ENCODE measurements at places on chromosomes 13 and 19.
A peak's percentile ranks its signal among the peaks of the same experiment; 100 is the strongest.

GRCh38 chr13:107968470-107968869 is 246.9 kb downstream of the LIG4 start:
- no peak for DNase-seq

DNA sequence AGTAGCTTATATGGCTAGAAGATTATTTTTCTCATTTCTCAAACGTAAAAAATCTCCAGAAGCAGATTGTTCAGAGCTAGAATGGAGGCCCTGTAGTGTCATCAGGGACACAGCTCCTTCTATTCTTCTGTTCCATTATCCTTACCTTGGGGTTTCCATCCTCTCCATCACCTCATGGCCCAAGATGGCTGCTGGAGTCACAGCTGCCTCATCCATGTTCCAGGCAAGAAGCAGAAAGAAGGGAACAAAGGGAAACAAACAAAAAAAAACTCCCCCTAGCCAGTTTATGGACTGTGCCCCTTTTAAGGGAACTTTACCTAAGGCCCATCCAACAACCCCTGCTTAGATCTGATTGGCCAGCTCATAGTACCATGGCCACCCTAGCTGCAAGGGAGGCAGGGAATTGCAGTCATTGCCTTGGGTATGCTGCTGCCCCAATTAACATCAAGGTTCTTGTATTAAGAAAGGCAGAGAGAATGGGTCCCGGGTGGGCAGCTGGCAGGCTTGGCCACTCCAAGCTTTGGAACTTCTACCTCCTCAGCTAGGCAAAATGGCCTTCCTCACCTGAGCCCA is 15.7 kb downstream of the CEACAM16 start:
- no peak for DNase-seq

- DNase-seq = no peak
Observed at GRCh38 chr19:39708594-39708993, 4.3 kb downstream of the LGALS14 start.

DNA sequence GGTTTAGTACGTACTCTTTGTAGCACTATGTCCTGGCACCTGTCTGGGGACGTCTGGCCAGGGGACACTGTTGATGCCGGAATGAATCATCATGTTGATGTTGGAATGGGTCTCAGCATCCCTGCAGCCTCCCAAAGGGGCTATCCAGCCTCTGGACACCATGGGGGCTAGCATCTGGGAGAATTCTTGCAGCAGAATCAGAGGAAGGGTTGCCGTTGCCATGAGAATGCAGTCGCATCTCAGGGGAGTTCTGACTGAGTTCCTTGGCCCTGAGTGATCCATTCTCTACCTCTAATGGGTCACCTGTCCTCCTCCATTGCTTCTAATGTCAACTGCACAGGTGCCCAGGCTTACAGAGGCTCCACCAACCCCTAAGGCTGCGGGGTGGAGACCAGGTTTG is 129.1 kb downstream of the UQCRFS1 start:
- no peak for DNase-seq

DNA sequence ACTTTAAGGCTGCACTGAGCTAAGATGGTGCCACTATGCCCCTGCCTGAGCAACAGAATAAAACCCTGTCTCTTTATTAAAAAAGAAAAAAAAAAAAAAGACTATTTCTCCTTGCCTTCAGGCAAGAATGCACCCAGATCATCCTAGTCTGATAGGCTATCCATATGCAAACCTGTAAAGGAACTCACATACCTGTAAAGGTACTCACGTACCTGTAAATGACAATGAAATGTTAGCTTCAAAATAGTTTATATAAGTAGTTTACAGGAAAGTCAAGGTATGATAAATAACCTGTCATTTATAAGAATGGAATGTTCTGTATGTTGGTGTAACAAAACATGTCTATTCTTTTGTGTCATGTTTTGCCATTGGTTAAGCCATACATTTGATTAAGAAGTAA is 86.3 kb downstream of the PIBF1 start:
- DNase-seq = no peak

GRCh38 chr13:30143666-30144400 is 163.5 kb downstream of the KATNAL1 start:
- no peak for DNase-seq

GRCh38 chr13:112995395-112996191 is 26.6 kb downstream of the MCF2L start:
- no peak for DNase-seq

- DNase-seq = no peak
Observed at GRCh38 chr13:79466872-79467271, 14.1 kb upstream of the NDFIP2 start.

DNA sequence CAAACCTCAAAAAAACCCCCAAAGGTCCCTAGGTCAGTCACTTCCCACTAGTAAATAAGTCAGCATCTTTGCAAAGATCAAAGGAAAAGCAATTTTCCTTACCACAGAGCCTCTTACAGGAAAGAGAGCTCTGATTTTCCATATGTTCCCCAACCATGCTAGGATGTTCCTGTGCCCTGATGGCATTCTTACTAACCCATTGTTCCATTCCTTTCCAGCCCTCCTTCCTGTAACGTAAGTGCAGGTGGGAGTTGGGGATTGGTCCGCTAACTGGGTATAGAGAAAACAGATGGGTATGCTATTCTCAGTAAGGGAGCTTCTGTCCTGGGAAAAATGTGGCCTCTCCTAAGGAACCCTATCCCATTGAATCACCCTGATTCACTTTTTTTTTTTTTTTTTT is 14.3 kb downstream of the DPRX start:
- DNase-seq = no peak

DNA sequence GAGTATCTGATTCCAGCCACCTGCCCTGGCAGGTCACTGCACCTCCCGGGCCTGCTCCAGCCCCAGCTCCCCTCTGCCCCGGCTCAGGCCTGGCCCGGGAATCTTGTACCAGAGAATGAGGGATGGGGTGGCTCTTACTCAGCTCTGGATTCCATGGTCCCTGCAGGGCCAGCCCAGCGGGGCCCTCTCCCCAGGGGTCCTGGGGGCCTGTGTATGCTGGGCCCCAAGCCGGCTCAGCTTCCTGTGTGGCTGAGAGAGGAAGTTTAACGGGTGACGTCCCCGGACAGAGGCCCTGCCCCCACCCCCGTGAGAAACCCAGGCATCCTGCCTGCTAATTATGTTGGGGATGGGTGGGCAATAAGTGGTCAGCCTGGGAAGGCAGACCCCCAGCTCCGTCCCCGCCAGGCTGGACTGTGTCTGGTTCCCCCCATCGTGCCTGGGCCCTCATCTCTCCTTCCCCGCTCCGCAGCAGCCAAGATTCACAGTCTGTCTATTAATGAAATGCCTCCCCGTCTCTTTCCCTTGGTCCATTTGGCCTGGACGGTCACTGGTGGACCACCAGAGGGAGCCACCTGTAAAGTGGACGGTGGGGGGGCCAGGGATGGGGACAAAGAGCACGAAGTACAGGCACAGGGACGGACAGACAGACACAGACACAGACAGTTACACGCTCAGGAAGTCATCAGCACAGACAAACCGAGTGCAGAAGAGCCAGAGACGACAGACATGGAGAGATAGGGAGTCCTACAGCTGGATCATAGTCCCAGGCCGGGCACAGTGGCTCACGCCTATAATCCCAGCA is at the start of gene DENND1C:
Gene DENND1C (minus strand): TSS at position 247 of the 802 bp plus-strand sequence. CDS start 92 bp downstream, at position 155.
- DNase-seq = peak; percentile 53

GRCh38 chr13:21058361-21058760 is 3.0 kb downstream of the LATS2 start:
- DNase-seq = no peak

- no peak for DNase-seq
Observed at GRCh38 chr13:114229506-114229905, 5.2 kb upstream of the CDC16 start.

DNA sequence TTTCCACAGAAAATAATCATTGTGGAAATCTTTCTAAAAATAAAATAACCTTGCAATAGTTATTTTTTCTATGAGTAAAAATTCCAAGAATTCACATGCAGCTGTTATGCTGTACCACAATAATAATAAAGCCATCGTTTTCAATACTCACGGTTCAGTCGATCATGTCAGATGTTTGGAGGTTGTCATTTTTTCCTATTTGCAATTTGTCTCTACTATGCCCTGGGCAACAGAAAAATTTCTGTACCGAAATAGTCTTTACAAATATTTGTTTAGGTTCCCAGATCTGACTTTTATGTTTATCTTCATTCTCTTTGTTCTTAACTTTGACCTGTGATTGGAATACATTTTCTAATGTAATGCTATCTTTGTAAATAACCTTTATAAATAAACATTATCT is 79.7 kb downstream of the ESD start:
- no peak for DNase-seq

DNA sequence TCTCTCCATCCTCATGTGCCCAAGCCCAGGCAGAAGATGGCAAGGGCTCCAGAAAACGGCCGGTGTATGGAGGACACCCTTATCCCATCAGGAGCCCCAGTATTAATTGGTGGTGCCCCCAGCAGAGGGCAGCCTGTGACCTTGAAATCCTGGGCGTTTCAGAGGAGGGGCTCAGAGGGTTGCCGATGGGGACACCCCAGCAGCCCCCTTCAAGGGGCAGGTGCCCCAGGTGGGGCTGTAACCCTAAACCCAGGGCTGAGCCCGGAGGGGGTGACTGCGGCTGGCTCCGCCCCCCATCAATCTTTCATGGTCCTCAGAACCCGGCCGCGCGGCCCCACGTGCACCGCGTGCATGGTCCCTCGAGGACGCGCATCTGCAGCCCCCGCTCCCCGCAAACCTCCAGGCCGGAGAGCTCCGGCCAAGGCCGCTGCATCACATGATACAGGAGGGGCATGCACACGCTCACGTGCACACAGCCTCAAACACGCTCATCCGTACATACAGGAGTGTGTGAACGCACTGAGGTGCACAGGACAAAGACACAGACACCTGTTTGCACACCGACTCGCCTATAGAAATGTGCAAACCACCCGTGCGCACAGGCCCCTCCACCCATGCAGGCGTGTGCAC is 949 bp downstream of the RAB3A start:
- DNase-seq = no peak

- DNase-seq = no peak
Observed at GRCh38 chr19:49182848-49183375, 25.3 kb downstream of the TRPM4 start.

DNA sequence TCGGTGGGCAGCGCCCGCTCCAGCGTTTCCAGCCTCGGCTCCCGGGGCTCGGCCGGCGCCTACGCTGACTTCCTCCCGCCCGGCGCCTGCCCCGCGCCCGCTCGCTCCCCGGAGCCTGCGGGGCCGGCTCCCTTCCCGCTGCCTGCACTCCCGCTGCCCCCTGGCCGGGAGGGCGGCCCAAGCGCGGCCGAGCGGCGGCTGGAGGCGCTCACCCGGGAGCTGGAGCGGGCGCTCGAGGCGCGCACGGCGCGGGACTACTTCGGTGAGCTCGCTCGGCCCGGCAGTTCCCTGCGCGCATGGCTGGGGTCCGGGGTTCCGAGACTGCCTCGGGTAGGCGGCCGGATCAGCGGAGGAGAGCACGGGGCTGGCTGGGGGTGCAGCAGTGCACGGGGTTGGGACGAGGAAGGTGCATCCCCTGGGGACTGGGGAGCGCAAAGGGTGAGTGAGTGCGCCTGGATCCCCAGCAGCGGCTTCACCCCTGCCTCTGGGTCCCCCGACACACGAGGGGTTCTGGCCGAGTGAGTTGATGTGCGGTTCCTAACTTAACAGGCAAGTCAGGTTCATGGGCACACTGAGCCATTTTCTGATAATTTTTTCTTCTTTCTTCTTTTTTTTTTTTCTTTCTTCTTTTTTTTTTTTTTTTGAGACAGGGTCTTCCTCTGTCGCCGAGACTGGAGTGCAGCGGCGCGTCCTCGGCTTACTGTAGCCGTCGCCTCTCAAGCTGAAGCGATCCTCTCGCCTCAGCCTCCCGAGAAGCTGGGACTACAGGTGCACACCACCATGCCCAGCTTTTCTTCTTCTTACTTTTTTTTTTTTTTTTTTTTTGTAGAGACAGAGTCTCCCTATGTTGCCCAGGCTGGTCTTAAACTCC is 1.1 kb downstream of the WTIP start:
- DNase-seq = no peak

GRCh38 chr13:110105136-110105535 is 201.8 kb downstream of the COL4A1 start:
- no peak for DNase-seq

GRCh38 chr13:111975539-111976473 is 91.1 kb upstream of the SOX1 start:
- DNase-seq = no peak

GRCh38 chr19:29873801-29874575 is 62.2 kb downstream of the CCNE1 start:
- DNase-seq = no peak

GRCh38 chr19:50207730-50208129 is 4.3 kb downstream of the MYH14 start:
- no peak for DNase-seq

DNA sequence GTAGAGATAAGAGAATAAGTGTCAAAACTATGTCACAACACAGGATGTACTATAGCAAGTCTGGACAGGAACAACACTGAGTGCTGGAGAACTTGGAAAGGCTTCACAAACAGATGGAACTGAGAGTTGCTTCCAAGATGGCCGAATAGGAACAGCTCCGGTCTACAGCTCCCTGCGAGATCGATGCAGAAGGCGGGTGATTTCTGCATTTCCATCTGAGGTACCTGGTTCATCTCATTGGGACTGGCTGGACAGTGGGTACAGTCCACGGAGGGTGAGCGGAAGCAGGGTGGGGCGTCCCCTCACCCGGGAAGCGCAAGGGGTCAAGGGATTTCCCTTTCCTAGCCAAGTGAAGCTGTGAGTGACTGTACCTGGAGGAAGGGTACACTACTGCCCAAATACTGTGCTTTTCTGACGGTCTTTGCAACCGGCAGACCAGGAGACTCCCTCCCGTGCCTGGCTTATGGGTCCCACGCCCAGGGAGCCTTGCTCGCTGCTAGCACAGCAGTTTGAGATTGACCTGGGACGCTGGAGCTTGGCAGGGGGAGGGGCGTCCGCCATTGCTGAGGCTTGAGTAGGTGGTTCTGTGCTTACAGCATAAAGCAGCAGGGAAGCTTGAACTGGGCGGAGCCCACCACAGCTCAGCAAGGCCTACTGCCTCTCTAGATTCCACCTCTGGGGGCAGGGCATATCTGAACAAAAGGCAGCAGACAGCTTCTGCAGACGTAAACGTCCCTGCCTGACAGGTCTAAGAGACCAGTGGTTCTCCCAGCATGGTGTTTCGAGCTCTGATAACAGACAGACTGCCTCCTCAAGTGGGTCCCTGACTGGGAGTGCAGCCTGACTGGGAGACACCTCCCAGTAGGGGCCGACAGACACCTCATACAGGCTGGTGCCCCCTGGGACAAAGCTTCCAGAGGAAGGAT is 46.0 kb downstream of the USP12 start:
- no peak for DNase-seq

All from stimulated activated CD4-positive, alpha-beta T cell treated with anti-CD3 and anti-CD28 coated beads, TNF-alpha, amount 100 ng/mL, for 4 hours (primary cell).